ENCODE measurements at places on chromosomes 16 and 17.

GRCh38 chr16:88703486-88704309 is 2.5 kb downstream of the RNF166 start:
- DNase-seq: no peak

DNA sequence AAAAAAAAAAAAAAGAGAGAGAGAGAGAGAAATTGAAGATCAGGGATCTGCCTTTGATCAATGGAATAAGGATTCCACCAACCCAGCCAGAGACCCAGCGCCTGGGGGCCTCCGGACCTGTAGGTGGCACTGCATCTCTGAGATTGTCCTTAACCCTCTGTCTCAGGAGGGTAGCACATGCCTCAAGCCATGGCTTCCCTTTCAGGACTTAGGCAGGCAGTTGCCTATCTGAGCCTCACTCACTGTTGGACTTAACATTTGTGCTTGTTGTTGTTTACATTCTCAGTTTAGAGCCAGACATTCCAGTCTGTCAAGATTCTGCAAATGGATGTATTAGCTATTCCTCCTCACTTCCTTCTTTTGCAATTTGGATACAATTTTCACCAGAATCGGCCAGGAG is 5.1 kb upstream of the SCNN1B start:
- no peak for DNase-seq

GRCh38 chr17:78951967-78952551 is 26.9 kb upstream of the TIMP2 start:
- no peak for DNase-seq

DNA sequence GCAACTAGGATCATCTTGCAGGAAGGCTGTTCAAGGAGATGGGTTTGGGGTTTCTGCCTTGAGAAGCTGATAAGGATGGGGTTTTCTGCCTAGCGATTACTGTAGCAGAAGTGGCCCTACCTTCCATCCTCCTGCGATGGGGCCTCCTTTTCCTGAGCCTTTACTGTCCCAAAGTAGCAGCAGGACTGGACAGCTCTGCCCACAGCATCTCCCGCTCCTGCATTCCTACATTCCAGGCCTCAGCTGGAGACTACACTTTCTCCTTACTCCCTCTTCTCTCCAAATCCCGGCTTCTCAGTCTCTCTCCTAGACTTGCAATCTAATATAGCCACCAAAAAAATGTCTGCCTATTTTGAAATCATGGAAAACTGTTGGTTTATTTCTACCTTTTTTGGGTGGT is 355.4 kb downstream of the CA10 start:
- no peak for DNase-seq

GRCh38 chr16:23407436-23408127 is 45.4 kb downstream of the COG7 start:
- DNase-seq: no peak

DNA sequence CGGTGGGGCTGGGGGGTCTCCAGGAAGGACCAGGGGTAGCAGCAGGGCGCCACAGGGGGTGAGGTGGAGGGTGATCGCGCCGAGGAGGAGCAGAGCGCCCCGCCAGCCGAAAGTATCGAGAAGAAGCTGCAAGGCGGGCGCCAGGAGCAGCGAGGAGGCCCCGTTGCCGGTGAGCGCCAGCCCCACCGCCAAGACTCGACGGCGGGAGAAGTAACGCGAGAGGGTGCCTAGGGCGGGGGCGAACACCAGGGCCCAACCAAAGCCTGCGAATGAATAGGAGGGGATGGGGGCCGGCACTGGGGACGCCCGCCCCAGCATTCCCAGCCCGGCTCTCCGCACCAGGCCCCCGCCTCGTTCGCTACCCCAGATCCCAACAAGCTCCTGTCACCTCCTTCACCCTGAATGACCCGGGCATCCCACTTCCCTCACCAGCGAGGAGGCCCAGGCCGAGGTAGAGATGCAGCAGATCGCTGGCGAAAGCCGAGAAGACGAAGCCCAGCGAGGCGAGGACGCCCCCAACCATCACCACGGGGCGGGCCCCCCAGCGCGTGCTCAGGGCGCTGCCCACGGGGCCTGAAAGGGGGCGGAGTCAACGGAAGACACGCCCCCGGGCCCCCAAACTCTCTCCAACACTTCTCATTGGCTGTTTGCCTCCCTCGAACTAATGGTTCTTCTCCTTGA is 1.3 kb downstream of the SLC16A11 start:
- no peak for DNase-seq

GRCh38 chr17:6233856-6234255 is 163.7 kb downstream of the WSCD1 start:
- DNase-seq: no peak

GRCh38 chr17:5344914-5345313 is 62.8 kb downstream of the RABEP1 start:
- DNase-seq: no peak

All from skin of body (tissue), 3 donors.